ENCODE measurements at places on chromosomes 2 and 18.

- DNase-seq = no peak
Observed at GRCh38 chr2:239499726-239500573, 99.1 kb upstream of the HDAC4 start.

GRCh38 chr2:20676353-20677215 is 9.6 kb downstream of the GDF7 start:
- DNase-seq = no peak

DNA sequence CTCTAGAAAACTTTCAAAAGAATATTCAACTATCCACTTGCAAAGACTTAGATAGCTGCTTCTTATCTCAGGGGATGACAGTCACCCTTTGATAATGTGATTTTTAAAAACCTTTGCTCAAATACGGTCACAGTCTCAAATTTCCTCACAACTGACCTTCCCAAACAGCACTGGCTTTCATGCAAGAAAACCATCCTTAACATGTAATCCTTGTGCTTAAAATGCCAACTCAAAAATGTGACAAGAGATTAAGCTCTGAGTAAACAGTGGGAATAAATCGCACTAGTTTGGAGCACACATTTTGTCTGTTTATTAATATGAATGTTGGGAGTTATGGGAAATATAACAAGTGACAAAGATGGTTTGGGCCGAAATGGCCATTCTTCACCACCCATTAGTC is 87.5 kb upstream of the CCBE1 start:
- DNase-seq = no peak

- DNase-seq = no peak
Observed at GRCh38 chr2:190959911-190960788, 53.8 kb downstream of the STAT1 start.

DNA sequence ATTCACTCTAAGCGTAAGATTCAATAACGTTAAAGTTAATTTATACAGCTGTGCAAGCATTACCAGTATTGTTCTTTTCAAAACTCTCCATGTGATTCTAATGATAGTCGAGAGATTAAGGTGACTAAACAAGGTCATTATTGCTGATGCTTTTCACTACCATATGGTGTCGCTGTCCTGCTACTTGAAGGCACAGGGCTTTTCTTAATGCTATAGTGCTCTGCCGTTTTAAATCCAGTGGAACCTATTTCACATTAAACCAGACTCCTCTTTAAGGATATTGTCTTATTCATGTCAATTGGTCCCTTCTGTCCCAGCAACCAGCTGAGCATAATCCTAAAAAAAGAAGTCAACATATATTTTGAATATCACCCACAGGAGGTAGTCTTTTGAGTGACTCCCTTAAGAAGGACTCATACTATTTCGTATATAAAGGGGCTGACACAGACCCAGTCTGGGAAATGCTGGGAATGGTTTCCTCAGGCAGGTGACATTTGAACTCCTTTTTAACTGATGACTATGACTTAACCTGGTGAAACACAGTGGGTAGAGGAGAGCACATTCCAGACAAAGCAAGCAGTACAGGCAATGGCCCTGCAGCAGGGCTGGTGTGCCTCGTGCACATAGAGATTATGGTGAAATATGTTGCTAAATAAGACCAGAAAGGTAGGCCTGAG is 53.9 kb upstream of the CYTIP start:
- no peak for DNase-seq

DNA sequence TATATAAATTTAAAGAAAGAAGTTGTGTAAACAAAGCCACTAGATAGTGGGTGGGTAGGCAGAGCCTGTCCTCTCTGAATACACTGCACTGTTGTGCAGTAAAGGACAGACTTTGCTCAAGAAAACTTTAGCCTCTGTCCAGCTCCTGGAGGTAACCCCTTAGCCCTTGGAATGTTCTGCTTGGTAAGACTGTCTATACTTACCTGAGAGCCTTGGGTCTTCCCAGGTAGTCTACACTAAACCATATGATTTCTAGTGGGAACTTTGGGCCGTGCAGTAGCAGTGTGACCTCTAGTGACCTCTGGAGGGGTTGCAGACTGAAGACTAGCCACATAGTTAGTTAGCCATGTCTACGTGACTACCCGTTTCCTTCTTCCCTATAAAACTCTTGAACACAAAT is 678.3 kb upstream of the NRXN1 start:
- DNase-seq = no peak

DNA sequence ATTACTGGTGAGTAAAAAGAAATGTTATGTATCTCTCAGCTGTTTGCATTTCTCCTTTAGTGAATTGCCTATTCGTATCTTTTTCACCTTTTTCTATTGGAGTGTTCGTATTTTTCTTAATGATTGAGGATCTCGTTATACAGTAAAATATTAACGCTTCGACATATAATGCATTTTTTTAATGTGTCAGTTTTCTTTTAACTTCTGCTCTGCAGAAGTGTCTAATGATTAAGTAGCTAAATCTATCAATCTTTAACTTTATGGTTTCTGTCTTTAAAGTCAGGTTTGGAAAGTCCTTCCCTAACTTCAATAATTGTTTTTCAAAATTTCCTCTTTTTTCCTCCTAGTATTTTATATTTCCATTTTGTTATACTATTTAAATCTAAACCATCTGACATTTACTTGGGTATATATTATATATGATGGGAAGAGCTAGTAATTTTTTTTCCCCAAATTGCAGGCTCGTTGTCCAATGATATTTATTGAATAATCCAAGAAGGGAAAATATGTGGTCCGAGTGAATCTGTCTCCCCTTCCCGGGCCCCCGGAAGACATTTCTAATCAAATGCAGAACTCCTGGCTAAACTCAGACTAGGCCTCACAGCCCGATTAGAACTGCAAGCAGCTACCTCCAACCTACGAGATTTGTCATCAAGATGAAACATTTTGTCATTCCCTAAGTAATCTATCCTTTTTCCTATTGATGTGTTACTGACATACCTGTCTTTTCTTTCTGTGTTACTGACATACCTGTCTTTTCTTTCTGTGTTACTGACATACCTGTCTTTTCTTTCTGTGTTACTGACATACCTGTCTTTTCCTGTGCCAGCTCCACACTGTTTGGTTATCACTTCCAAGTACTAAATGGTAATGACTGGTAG is 17.2 kb downstream of the PCBP1 start:
- DNase-seq = no peak

GRCh38 chr18:77711096-77711495 is 461.4 kb downstream of the GALR1 start:
- DNase-seq = no peak

- no peak for DNase-seq
Observed at GRCh38 chr18:55781481-55781957, 193.5 kb upstream of the TCF4 start.

DNA sequence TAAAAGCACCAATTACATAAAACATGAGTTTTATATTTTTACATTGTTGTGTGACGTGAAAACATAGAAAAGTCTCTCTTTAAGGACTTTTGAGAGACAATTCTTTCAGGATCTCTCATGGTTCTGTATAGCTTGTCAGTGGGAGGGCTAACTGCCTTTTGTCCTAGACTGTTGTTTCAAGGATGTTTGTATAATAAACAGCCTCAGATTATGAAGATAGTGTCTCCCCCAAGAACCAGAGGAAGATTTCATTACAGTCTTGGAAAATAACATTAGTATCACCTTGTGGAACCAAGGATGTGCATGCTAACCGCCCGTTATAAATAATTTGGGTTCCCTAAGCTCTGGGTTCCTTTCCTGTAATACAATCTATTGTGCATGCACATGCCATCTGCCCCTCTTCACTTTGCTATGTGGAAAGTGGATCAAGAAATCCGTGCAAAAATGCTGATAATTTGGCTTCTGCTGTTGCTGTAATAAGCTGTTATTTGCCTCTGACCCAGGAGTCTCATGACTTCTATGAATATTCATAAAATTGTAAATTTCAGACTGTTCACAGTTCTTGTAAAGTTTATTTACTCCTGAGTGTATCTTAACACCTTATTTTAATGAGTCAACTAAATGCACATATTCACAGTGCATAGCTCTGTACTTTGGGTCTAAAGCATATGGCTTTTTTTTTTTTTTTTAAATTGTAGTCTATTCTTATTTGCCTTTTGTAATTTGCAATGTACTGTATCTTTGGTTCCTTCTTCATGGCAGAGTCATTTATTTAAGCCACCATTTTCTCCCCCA is 265.5 kb downstream of the PTH2R start:
- DNase-seq = no peak

GRCh38 chr2:26584191-26584590 is 57.0 kb downstream of the CIB4 start:
- DNase-seq = no peak

DNA sequence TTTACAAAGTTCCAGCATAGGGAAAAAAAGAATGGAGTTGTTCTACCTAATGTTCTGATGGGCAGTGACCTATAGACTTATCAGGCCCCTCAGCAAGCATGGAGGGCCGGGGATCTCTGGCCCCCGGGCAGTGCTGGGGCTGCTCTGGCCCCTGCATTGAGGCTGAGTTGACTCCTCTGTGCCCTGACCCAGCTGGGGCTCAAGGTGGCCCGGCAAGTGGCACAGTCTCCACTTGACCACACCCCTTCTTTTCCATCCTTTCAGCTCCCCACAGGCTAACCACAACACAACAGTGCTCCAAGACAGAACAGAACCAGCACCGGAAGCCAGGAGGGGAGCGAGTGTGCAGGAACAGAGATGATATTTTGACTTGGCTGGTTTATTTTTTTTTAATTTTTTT is 19.9 kb downstream of the TOGARAM2 start:
- no peak for DNase-seq

DNA sequence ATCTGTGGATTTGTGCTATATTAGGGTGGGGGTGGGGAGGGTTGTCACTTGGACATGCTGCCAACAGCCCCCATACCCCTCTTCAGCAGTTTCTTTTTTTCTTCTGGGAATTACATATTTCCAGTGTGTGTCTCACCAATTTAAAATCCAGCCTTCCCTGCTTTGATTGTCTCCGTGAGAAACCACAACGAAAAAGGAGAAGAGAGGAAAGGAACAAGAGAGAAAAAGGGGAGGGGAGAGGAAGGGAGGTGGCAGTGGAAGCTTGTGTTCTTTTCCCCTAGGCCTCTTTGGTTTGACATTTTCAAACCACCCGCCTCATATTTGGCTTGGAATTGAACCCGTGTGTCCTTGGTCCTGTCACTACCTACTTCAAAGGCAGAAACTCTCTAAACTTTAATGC is 860 bp downstream of the CTNNA2 start:
- DNase-seq = no peak

DNA sequence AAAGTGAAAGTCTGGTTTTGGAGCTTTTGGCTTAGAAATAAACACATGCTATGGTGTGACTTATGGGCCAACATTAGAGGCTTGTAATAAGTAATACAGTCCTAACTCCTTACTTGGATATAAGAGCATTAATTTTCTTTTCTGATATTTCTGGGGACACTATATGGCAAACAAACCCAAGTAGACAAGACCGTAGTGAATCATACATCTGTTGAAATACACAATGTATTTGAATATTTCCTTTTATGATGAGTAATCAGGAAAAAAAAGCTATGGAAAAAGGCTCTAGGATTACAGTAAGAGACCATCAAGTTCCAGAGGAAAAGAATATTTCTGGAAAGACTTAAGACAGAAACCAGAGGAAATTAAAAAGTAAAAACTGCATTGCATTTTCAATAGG is 146.0 kb upstream of the CYP26B1 start:
- DNase-seq = no peak

GRCh38 chr2:16520891-16521290 is 144.7 kb downstream of the CYRIA start:
- DNase-seq = no peak

DNA sequence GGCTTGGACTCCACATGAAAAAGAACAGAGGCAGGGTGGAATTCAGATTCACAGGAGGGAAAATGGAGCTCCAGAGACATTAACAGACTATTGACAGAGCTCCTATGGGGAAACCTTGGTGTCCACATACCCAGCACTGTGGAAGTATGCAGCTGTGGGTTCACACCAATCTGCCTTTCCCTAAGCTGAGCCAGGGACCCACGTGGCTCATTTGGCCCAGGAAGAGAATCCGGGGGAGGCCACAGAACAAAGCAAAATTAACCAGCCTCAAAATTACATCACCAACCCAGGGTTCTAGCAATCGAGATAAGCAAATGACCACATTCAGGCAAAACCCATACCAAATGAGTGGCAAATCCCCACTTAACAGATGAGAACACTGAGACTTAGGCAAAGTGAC is 105.8 kb upstream of the TWIST2 start:
- DNase-seq = no peak
